ENCODE measurements at places on chromosomes 2 and 18.

DNA sequence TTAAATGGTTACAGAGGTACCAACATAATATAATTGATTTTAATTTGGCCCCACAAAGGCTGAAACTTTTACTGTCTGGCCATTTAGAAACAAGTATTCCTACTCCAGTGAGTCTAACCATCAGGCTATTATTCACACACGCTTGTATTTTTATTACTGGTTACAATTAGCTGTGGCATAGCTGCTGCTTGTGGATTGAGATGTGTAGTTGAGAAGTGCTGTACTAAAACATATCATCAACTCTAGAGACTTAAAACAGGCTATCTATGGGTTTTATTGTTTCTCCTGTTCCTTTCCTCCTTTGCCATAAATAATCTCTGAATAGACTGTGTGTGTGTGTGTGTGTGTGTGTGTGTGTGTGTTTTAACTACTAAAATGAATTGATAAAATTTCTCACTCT is 530.2 kb downstream of the CCDC85A start:
- DNase-seq, result no peak

DNA sequence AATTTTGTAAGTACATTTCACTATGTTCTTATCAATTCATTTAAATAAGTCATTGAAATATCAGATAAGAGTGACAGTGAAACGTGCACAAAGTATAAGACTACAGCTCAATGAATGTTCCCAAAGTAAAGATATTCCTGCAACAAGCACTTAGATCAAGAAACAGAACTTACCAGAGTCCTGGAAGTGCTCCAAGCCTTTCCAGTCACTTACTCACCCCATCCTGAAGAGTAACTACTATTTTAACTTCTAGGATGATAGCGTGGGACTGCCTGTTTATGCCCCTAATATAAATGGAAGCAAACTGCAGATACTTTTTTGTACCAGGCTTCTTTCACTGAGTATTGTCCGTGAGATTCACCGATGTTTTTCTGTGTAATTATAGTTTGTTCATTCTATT is 768.9 kb downstream of the SLC4A3 start:
- DNase-seq, result peak; percentile 21

GRCh38 chr2:142897807-142898206 is 20.3 kb downstream of the KYNU start:
- no peak for DNase-seq

GRCh38 chr2:168614172-168615018 is 158.3 kb downstream of the CERS6 start:
- DNase-seq, result no peak

- DNase-seq, result peak; percentile 38
These were observed 510.1 kb upstream of the SLC8A1 start for GRCh38 chr2:40962026-40962425.

DNA sequence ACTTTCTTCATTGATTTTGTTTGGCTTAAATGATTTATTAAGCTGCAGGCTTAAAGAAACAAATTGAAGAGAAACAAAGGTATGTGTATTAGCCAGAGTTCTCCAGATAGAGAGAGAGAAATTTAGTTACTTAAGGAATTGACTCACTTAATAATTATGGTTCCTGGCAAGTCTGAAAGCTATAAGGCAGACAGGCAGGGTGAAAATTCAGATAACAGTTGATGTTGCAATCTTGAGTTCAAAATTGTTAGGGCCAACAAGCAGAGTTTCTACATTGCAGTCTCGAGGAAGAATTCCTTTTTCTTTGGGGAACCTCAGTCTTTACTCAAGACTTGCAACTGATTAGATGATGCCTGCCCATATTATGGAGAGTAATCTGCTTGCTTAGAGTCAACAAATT is 593.5 kb downstream of the ADCYAP1 start:
- no peak for DNase-seq

- DNase-seq, result no peak
These were observed 120.0 kb downstream of the GALR1 start for GRCh38 chr18:77369644-77370043.

- no peak for DNase-seq
These were observed 12.9 kb downstream of the ID2 start for GRCh38 chr2:8694737-8695136.

DNA sequence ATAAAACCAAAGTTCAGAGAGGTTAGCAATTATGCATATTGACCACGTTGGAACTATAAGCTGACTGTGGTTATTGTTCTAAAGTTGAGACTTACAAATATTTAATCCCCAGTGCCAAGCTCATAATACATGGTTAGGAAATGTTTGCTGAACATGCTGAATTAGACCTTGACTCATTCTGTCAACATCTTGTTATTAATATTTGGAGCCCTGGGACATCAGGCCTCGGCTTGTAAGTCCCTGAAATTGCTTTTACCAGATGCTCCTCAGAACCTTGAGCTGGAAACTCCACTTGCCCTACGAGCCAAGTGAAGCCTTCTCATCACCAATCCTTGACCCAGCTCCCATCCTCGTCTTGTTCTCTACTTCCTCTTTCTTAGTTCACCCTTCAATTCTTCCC is 21.2 kb downstream of the DYNAP start:
- DNase-seq, result no peak

DNA sequence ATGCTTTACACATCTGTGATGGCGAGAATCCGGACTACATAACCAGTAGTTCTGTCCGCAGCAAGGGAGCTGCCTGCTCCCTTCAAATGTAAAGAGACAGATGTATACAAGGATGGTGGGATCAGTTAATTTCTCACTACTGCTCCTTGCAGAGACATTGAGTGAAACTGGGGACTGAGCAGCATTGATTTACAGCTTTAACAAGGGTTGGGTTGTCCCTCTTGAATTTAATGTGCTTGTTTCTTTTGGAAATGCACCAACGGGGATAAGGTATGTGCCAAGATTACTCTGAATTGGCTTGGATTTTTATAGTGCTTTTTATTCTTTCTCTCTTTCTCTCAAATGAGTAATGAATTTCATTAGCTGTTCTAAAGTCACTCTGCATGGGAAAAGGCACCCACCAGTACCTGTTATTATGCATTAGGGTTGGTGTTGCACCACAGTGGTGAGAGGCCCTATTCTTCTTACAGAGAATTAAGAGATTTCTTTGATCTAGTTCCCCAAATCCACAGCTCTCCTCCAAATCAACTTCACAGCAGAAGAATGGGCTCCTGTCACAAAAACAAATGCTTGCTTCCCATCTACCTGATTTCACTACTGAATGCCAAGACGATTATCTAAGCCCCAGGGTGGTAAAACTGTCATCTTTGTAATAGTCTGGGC is 107.6 kb downstream of the DOCK10 start:
- DNase-seq, result peak; percentile 47

DNA sequence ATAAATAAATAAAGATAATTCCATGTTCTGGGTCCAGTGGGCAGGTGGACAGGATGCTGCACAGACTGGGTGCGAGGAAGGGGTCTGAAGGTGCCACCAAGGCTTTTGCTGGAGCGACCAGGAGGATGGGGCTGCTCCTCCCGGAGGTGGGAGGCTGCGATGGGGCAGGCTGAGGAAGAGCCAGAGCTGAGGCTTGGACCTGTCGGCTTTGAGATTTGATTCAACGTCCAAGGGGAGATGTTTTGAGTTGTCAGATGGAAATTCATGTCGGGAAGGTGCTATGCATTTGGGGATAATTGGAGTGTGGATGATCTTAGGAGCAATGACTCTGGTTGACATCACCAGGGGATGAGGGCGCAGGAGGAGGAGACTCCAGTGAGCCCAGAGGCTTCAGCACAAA is 11.7 kb downstream of the ALLC start:
- DNase-seq, result no peak

- peak; percentile 78 for DNase-seq
These were observed at the start of gene AKAIN1 for GRCh38 chr18:5197032-5197434. Gene AKAIN1 (minus strand): TSS chr18:5197257. CDS start chr18:5197053, 204 bp downstream.

GRCh38 chr18:58476516-58477256 is 152.2 kb downstream of the ALPK2 start:
- DNase-seq, result peak; percentile 54

- no peak for DNase-seq
These were observed 83.0 kb upstream of the HS6ST1 start for GRCh38 chr2:128401680-128402079.

DNA sequence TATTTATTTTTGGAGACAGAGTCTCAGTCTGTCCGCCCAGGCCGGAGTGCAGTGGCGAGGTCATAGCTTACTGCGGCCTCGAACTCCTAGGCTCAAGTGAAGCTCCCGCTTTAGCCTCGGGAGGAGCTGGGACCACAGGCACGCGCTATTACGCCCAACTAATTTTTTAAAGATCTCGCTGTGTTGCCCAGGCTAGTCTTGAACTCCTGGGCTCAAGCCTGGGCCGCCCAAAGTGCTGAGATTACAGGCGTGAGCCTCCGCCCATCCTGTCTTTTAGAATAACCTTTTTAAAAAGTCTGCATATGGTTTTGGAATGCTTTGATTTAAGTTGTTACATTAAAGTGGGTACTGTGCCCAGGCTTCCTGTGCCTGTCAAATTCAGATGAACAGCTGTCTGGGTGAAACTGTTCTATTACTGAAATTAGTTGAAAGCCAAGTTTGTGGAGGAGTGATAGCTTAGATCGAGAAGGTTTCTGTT is 944 bp downstream of the RAB3GAP1 start:
- DNase-seq, result no peak

DNA sequence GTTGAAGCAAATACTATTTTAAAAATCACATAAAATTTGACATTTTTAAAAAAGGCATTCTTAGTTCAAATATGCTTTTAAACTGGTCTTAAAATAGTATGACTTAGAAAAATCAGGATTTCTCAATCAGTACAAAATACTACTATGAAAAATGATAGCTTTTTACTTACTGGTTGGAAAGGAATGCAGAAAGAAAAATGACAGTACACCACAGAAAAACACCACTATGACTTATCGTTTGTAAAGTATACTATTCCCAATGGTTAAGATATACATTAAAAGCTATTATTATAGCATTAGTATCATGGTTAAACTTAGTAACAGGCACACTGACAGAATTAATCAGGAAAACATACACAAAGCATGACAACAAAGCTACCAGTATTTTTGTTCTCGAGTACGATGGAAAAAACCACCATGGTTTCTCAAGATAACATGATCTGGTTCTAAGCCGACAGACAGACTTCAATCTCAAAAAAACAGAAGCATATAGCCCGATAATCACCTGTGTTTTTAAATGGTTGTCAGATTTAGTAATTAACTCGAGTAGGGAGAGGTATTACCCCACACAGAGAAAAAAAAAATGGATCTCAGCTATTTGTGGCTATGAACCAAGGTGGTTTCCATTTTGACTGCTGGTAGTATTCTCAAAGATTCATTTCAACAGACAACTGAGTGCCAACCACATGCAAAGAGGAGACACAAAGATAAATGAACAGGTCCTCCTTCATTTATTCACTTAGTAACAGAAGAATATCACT is 39.1 kb downstream of the CUL3 start:
- DNase-seq, result no peak

DNA sequence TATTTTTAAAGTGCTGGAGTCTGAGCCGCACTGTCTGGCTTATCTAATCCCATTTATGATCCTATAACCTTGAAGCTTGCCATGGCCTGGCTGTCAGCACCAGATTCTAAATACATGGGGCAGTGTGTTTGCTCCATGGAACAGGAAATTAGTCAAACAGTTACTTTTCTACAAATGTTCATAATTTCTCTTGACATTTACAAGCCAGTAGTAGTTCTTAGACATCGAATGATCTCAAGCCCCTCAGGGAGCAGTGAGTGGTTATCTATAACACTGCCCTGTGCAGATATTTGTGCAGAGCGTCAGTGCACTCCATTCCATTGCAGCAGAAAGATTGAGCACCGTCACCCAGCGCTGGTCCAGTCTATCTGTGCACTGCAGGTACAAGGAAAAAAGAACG is 205.2 kb downstream of the AGPS start:
- no peak for DNase-seq

- peak; percentile 36 for DNase-seq
These were observed 11.6 kb upstream of the ITGA6 start for GRCh38 chr2:172415865-172416183.

DNA sequence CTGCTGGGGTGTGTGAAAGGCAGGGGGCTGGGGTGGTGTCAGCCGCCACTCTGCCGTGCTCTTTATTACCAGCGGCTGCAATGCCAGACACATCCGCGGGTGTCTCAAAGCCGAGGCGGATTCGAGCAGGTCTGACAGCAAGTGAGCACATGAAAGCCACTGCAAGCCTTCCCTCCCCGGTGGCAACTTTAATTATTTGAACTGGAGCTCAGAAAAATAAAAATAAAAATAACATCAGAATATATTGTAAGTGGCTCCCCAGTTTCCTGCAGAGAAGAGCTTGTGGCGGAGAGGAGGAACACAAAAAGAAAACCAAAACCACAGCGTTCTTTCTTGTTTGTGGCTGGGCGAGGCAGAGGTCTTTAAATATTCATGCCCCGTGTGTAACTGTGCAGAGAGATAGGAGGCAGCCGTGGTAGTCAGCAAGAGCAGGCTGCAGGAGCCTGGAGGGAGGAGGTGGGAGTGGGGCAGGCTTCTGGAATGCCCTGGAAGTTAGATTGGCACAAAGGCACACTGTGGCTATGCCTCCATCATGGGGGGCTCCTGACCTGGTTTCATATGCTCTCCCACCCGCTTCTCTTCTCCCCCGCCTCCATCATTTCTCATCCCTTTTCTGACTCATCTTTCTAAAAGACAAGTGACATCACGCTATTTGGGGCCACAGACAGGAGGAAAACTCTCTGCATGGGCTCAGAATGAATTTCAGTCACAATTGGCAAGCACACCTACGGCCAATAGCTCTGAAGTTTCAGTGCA is 199.8 kb downstream of the CLIP4 start:
- peak; percentile 51 for DNase-seq

- DNase-seq, result no peak
These were observed 190.1 kb downstream of the LNPK start for GRCh38 chr2:175811971-175812370.

DNA sequence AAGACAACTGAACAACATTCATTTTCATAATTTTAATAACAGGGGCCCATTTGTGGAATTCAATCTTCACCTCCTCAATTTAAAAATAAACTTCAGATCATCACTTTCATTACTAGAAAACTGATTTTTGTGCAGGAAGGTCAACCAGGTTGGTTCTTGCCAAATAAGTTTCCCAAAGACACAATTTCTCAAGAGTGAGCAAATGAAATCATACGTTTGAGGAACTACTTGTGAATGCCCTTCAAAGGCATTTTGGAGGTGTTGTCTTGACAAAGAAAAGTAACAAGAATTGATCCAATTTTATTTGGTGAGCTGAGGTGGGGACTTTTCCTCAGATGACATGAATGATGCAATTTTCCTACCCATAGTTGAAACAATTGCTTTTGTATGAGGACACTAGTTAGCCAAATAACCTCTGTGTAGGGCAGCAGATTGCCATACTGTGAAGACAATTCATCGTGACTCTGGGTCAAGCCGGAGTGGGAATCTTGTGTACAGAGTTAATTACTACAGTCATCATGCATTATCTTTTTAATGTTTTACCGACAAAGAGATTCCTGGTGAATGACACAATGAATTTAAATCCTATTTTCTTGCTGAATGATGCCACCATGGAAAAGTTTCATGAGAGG is 121.8 kb downstream of the TGFA start:
- DNase-seq, result no peak

- peak; percentile 84 for DNase-seq
These were observed 24.4 kb downstream of the MLPH start for GRCh38 chr2:237511433-237511832.

DNA sequence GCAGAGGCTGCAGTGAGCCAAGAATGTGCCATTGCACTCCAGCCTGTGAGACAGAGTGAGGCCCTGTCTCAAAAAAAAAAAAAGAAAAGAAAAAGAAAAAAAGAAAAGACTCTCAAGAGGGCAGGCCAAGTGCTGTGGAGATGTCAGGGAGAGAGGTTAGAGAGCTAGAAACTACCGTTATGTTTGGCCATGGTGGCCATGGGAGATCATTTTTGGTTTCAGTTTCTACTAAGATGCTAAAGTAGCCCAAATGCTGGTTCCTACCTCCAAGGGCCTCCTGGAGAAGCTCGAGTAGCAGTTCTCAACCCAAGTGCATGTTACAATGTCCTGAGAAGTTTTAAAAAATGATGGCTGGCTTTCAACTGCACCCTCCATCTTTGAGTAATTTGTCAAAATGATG is 47.4 kb upstream of the TCF4 start:
- DNase-seq, result no peak
